COR-L47 (cell line): ENCODE measurements at places on chromosomes 11 and 22.

DNA sequence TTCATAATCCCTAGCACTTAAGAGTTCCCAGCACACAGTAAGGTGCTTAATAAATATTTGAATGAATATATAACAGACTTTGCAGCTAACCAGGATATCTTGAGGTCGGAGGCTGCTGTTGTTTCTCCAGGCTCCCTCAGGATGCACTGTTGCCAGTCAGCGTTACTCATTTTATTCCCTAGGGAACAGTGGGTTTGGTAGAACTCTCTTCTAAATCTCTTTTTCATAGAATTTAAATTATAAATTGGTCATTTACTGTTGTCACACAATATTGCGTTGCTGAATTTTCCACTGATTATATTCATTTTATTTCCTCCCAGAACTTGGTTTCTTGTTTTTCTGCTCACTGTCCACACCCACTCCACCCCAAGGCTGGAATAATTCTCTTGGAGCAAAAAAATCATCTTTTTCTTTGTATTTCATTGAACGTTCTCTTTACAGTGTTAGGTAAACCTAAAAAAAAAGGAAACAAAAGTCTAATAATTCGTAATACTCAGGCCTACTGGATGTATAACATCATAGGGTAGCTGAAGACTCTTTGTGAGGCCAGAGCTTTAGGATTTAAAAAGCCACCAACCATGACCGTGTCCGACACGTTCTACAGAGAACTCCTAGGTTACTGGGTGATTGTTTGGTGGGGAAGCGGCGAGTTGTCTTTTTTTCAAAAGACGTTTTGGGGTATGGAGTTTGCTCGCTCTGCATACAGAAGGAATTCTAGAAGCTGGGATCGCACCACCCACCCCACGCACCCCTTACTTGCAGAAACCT is 766 bp upstream of the CAPRIN1 start:
- no peak for DNase-seq

DNA sequence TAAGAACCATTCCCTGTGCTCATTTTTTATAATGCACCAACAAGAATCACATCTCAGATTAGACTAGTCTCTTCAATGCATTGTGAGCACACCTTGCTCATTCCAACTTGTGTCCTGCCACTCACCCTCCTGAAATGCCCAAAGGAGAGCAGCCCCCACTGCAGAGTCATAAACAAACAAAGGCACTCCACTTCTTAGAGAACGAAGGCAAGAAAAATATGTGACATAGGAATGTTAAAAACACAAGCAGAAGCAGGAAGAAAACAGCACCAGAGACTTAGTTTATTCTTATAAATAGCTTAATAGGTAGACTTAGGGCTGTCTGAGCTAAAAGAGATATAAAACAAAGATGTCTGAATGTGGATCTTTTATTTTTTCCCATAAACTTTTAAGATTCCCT is 57.2 kb downstream of the GUCY1A2 start:
- DNase-seq = no peak

DNA sequence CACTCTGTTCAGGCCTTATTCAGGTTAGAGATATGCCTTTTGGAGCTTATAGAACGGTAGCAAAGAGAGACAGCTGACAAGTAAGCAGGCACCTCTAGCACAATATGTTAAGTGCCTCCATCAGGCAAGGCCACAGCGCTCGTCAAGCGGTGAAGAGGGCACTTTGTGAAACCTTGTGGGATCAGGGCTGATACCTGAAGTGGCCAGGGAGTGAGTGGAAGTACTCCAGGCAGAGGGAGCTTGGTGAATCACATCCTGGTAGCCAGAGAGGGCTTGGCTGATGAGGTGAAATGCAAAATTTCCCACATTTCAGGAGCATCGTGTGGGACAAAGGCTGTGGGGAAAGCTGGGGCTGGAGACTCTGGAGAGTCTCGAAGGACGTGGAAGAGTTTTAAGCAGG is 87.4 kb downstream of the PKNOX2 start:
- DNase-seq = no peak

DNA sequence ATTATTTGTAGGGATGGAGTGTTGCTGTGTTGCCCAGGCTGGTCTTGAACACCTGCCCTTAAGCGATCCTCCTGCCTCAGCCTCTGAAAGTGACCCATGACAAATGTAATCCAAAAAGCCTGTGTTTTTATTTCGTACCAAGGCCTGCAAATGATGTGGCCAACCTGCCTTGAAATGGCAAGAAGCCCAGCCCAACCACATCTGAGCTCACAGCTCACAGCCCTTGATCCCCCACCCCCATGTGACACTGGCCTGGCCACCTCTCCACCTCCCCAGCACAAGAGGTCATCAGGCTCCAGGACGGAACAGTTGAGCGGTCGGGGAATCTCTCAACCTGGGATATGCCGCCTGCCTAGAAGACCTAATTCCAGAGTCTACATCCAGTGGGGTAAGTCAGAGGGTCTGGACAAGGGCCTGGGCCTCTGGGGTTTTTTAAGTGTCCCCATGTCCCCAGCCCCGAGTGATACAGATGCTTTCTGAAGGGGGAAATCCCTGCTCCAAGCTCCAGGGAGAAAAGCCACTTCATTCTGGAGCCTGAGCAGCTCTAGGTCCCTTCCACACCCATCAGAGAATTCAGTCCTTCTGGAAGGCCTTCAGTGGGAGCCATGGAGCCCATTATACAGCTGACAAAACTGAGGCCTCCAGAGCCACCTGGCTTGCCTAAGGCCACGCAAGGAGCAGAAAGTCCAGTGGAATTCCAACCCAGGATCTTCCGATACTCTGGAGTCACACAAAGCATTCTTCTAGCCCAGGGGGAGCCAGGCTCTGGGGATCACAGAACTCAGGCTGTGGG is 70.7 kb downstream of the MN1 start:
- no peak for DNase-seq

- no peak for DNase-seq
Observed at GRCh38 chr22:43985532-43985931, 30.3 kb downstream of the SAMM50 start.

- no peak for DNase-seq
Observed at GRCh38 chr22:19795617-19796008, 35.0 kb downstream of the TBX1 start.

DNA sequence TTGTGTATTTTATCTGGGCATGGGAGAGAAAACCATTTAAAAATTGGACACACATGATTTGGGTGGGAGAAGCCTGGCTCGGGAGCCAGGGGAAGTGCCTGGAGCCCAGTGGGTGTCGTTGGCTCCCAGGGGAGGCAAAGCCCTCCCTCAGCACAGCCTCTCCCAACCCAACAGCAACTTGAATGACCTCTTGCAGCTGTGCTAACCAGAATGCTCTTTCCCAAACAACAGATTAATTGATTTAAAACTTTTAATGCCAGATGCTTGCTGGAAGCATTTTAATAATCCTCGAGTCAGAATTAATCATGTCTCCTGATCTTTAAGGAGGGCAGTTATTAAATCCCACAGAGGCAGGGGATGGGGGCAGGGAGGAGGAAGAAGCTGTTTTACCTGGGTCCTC is 401.6 kb downstream of the BUD13 start:
- peak; percentile 76 for DNase-seq

- peak; percentile 63 for DNase-seq
Observed at GRCh38 chr22:46652847-46653331, 32.7 kb downstream of the GRAMD4 start.

GRCh38 chr11:126053415-126054286 is 9.0 kb downstream of the CDON start:
- no peak for DNase-seq

DNA sequence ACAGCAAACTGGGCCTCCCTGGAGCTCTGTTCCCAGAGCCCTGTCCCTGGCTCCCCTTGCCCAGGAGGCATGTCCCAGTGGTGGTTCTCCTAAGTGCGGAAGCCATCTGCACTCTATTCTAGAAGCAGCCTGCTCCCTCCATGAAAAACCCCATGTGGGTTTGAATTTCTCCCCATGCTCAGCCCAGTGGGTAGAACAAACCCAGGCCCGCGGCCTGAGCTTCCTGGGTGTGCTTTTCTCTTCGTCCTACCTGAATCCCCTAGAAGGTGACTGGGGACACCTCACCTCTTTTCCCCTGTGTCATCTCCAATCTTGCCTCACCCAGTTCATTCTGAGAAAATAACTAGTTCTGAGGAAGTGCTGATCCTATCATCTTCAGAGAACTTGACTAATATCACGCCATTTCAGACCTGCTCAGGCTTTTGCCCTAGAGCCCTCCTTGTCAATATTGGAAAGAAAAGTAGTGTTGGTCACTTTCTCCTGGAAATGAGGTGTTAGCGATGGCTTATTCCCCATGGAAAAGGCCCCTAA is 15.9 kb downstream of the IL10RA start:
- DNase-seq = no peak

GRCh38 chr11:31805037-31805628 is 6.0 kb downstream of the PAX6 start:
- DNase-seq = no peak

GRCh38 chr22:30250661-30251267 is 4.2 kb upstream of the LIF start:
- no peak for DNase-seq

DNA sequence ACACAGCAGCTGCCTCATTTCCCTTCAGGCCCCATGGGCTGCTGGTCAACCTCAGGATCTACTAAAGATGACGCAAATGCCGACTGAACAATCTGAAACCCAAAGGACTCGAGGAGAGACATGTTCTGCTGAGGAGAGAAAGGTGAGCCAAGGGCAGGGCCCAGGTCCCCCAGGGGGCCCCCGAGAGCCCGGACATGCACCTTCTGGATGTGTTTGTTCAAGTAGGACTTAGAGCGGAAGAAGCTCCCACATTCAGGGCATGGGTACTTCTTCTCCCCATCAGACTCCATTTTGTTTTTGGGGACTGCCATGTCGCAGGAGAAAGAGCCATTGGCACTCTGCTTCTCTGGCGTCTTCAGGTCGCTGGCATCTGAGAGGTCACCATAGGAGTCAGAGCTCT is 19.3 kb downstream of the PATZ1 start:
- no peak for DNase-seq

DNA sequence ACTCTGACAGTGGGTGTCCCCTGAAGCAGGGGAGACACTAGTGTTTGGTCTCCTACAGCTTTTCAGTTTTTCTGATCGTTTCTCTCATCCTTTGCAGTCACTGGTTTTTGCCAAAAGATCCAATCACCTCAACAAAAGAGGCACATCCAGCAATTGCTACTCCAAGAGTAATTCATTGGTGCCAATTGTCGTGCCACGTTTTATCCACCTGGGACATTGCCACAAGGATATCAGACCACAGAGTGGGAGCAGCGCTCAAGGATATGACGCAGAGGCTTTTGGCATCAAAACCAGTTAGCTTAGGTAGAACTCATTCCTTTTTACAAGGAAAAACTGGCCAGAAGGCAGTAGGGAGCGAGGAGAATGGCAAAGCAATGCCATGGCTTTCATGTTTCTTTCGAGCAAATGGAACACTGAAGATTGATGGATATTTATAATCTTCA is 40.9 kb upstream of the BLID start:
- no peak for DNase-seq

- peak; percentile 42 for DNase-seq
Observed at GRCh38 chr11:62217191-62217748, 8.8 kb downstream of the SCGB2A1 start.

GRCh38 chr22:24953384-24954113 is 1.0 kb downstream of the KIAA1671 start:
- no peak for DNase-seq

DNA sequence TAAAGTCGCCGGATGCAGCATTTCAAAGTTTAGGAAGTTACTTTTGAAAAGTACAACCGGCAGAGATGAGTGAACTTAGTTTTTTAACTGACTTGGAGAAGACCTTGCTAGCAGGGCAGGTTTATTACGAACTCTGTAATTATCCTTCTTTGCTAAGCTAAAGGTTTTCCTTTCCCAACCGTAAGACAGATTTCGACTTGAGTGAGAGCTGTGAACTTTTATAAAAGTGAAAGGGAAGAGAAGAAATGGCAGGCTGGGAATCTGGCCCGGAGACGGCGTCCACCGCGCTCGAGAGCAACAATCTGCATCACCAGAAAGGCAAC is 659 bp upstream of the TEAD1 start:
- DNase-seq = no peak

DNA sequence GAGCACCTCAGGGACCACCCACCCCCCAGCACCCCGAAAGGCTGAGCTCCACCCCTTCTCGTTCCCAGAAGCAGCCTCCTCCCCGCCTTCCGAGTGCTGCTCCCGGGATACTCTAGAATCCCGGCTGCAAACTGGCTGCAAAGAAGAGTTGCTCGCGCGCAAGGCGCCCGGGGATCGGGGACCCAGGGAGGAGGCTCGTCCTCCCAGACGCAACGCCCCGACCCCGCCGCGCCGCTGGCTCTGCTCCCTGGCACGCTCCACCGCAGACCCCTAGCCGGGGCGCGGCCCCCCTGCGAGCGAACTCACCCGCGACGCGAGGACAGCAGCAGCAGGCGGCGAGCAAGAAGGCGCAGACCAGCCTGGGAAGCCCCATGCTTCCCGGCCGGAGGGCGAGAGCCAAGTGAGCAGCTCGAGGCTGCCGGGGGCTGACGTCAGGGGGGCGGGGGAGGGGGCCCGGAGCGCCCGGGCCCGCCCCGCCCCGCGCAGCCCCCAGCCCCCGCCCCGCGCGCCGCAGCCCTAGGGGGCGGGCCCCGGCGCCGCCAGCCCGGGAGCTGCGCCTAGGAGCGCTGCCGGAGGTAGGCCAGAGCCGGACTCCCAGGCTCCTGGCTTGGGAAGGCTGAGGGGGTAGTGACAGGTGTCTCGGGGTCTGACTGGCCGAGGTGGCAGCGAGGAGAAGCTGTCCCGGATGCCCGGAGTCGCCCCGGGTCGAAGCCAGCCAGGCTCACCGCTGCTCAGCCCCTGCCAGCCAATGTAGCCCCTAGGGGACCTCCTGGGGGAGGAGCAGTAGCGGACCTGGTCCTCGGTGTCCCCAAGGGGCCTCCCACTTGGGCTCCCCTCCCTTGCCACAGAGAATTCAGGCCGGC is at the start of gene MCAM:
TSS of gene MCAM (minus strand) at position 402 of the 863 bp plus-strand sequence. CDS start at position 373, 29 bp downstream.
- DNase-seq = no peak

DNA sequence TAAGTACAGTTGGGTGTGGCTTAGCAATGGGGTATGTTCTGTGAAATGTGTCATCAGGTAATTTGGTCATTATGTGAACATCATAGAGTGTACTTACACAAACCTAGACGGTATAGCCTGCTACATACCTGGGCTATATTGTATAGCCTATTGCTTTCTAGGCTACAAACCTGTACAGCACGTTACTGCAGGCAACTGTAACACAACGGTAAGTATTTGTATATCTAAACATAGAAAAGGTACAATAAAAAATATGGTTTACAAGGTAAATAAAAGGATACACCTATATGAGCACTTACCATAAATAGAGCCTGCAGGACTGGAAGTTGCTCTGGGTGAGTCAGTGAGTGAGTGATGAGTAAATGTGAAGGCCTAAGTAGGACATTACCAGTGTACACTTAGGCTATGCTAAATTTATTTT is 73.1 kb upstream of the GDPD4 start:
- no peak for DNase-seq
